ENCODE measurements at places on chromosomes 11 and 22.

GRCh38 chr22:36727110-36727509 is 23.6 kb upstream of the CACNG2 start:
- DNase-seq: no peak

DNA sequence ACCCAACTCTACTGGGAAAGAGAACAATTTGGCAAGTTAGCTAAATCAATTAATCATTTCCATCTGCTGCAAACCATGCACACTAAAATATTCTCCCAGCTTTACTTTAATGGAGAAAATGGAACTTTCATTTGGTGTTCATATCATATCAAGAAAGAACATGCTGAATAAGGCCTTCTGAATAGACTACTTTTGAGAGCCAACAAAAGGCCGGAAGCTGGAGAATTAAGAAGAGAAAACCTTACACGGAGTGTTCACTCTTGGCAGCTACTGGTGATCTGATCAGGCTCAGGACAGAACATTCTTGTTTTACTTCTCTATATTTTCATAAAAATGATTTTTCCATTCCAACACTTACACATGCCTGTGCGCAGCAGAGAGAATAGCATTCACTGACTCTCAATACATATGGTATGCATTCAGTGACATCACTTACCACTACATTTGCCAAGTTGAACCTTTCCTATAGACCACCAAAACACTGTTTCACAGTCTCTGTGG is 165.3 kb downstream of the TTC28 start:
- DNase-seq: no peak

GRCh38 chr11:32094923-32095322 is 4.0 kb downstream of the RCN1 start:
- DNase-seq: no peak

DNA sequence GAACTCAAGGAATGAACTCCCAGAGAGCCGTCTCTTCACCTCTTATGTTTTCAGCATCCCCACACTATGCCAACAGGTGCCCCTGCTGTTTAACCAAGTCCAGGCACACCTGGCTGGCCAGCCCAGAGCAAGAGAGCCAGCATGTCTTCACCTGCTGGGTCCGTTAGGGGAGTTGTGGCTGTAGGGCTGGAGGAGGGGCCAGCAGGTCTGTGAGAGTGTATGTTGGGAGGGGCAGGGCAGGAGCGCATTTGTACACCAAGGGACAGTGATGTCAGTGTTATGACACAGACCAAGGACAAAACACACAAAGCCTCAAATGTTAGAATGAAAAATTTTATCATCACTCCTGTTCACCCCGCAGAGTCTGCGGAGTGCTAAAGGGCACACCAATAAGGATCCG is 5.8 kb downstream of the PATZ1 start:
- DNase-seq: no peak

DNA sequence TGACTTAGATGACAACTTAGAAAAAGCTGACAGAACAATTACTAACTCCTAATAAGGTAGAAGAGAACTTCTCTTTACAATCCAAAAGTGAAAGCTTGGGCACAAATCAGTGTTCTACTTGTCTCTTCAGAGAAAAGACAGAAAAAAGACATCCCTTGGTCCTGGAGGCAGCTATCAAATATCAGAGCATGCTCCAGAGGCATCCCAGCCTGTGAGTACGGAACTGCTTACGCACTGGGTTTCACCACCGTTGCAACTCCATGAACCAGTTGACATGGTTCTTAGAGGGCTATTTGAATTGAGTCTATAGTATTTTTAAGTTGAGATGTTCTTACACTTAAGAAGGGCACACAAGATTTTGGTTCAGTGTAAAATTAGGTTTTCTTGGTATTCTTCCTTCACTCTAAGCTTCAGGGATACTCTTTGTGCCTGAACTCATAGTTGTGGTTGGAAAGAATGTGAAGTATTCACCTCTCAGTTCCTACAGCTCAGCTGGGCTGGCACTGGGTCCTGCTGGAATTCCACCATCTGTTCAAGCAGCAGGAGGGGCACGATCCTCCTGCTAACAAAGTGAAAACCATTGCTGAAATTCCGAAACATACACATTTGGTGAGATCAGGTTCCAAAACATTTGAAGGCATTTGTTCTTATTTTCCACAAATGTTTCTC is 6.3 kb downstream of the AKIP1 start:
- no peak for DNase-seq

GRCh38 chr22:41356430-41357028 is 25.2 kb upstream of the TEF start:
- no peak for DNase-seq

GRCh38 chr11:1227551-1228100 is 4.8 kb downstream of the MUC5B start:
- DNase-seq: peak; percentile 14

Measured in activated naive CD4-positive, alpha-beta T cell treated with anti-CD3 and anti-CD28 coated beads, Interleukin-2, amount 10 ng/mL, durations not matched to agents 7 days and 5 days (primary cell).